Muscle of leg (tissue), 16 donors: ENCODE measurements at places on chromosomes 2 and 18.

DNA sequence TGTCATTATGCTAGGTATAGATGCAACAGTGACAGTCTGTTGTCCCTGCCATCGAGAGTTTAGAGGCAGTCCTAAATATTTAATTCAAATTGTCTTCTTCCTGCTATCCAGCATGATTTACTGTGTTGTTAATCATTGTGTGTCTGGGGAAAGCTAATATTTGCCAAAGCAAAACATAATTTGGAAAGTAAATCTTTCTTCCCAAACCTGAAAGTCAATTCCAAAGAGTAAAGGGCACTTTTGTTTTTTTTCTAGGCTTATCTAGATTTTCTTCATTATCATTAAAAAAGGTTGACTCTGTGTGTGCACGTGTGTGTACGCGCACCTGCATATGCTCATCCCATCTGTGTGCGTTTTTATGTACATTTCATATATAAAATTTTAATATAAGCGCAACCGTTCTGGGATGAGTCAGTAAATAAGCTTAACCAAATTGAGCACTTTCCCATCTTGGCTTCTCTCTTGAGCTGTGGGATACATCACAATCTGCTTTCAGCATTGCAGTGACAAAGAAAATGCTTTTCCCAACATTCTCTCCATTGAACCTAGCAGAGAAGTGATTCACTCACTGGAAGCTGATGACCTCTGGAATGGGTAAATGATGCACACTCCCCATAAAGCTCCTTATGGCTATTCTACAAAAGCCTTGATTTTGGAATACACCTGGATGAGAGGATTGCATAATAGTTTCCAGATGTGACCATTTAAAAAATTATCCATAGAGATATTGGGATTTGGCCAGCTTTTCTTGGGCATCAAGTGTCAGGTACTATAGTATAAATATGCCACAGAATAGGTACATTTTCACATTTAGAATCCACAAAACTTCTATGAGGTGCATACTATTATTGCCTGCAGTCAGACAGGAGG, 488.4 kb downstream of the ADCYAP1 start:
- DNase-seq = no peak

DNA sequence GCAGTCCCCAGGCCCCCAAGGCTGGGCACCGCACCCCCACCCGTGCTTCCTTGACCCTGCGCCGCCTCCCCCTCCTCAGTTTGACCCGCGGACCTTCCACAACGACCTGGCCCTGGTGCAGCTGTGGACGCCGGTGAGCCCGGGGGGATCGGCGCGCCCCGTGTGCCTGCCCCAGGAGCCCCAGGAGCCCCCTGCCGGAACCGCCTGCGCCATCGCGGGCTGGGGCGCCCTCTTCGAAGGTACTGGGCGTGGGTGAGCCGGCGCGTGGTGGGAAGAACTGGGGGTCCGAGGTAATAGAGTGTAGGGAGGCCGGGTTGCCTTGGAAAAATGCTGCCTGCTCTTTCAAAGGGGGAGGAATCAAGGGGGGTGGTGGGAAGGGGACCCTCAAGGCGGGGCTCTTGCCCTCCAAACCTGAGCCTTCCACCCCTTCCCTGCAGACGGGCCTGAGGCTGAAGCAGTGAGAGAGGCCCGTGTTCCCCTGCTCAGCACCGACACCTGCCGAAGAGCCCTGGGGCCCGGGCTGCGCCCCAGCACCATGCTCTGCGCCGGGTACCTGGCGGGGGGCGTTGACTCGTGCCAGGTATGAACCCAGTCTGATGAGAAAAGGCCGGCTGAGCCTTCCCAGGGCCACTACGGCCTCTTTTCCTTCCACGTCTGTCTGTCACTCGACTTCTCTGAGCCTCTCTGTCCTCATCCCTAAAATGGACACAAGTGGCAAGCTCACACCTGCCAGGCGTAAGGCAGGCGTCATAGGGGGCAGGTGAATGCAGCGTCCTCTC, 2.6 kb downstream of the PRSS56 start:
- no peak for DNase-seq

GRCh38 chr2:160301420-160301819, 101.3 kb upstream of the ITGB6 start:
- no peak for DNase-seq

- DNase-seq = peak; percentile 38
Measured at GRCh38 chr2:13103151-13103550, 386.4 kb downstream of the TRIB2 start.

- DNase-seq = no peak
Measured at GRCh38 chr2:113711851-113712250, 44.6 kb downstream of the SLC35F5 start.

DNA sequence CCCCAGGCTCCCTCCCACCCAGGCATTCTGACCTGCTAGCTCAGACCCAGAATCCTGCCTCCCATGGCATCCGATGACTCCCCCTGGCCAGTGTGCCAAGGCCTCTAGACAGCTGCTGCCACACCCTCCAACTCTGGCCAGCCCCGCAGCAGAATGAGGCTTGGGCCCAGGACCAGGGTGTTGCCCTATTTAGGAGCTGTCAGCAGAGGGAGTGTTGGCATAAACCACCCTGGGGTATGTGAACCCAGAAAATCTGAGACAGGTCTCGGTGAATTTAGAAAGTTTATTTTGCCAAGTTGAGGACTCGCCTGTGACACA, 134.3 kb downstream of the KLHL29 start:
- peak; percentile 80 for DNase-seq

GRCh38 chr18:12803069-12803936, 80.7 kb downstream of the PTPN2 start:
- no peak for DNase-seq

DNA sequence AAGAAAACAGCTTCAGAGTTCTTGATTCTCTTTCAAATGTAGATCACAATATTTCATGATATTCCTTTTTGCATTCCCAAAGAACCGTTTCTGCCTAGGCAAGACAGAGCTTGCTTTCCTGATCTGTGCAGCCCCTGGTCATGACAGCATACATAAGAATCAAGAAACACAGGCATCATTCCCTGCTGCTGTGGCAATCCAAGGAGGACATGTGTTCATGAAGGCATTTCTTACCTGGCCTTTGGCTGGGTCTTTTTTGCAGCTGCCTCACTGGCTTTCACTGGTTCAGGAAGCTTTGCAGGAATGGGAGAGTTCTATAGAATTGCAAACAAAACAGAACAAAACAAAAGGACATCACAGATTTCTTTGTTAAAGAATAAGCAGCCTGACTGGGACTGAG, 87.6 kb upstream of the NFU1 start:
- no peak for DNase-seq

GRCh38 chr2:192438239-192438638, 243.5 kb upstream of the TMEFF2 start:
- no peak for DNase-seq

- no peak for DNase-seq
Measured at GRCh38 chr2:175829741-175830140, 172.3 kb downstream of the LNPK start.

- DNase-seq = peak; percentile 30
Measured at GRCh38 chr2:39380525-39381150, 56.4 kb downstream of the MAP4K3 start.

DNA sequence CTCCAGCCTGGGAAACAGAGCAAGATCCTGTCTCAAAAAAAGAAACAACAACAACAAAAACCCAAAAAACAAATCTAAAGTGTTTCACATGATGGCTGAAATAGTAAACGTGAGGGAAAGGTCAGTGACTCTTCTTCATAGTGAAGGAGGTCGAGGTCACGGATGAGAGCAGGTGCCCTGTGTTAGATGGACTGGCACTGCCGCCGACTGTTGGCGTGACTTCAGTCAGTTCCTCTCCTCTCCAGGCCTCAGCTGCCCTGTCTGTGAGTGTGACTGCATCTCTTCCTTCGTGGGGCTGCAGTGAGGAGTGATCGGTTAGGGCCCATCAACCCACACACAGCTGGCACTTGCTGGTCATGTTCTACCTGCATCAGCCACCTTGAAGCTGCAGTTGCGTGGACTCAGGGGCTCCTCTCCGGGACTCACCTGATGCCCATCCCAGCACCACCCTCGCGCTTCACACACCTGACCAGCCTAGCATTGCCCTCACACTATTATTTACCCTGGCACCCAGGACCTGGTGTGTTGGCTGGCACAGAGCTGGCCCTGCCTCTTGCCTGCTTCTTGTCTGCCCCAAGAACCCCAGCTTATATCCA, 30.1 kb upstream of the TMEM87B start:
- DNase-seq = no peak

- no peak for DNase-seq
Measured at GRCh38 chr2:78865667-78866066, 159.8 kb upstream of the REG3G start.

- peak; percentile 60 for DNase-seq
Measured at GRCh38 chr2:46657042-46657504, 177.7 kb downstream of the TMEM247 start.

- DNase-seq = peak; percentile 82
Measured at GRCh38 chr2:37125416-37125815, 31.4 kb downstream of the EIF2AK2 start.
